Fibroblast of upper back skin (primary cell): ENCODE measurements at places on chromosomes 1 and 21.

DNA sequence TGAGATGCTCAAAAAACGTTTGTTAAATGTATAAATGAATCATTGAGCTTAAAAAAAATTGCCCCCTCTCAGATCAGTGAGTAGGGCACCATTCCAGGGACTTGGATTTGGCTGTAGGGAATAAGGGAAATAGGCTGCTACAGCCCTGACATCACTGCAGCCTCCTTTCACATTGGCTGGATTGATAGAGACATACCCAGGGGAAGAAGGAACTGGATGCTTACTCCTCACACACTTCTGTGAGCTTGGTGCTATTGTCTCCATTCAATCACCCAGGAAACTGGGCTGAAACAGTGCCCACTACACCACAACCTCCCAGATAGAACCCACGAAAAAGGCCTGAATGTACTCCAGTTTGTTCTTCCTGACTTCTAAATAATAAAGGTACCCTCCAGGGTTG is 87.2 kb downstream of the TGFBR3 start:
- no peak for DNase-seq

DNA sequence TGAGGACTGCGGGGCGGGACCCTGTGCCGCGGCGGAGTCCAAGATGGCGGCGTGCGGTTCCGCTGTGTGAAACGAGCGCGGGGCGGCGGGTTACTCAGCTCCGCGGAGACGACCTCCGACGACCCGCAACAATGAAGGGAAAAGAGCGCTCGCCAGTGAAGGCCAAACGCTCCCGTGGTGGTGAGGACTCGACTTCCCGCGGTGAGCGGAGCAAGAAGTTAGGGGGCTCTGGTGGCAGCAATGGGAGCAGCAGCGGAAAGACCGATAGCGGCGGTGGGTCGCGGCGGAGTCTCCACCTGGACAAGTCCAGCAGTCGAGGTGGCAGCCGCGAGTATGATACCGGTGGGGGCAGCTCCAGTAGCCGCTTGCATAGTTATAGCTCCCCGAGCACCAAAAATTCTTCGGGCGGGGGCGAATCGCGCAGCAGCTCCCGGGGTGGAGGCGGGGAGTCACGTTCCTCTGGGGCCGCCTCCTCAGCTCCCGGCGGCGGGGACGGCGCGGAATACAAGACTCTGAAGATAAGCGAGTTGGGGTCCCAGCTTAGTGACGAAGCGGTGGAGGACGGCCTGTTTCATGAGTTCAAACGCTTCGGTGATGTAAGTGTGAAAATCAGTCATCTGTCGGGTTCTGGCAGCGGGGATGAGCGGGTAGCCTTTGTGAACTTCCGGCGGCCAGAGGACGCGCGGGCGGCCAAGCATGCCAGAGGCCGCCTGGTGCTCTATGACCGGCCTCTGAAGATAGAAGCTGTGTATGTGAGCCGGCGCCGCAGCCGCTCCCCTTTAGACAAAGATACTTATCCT is 430 bp downstream of the RBM15 start:
- no peak for DNase-seq

GRCh38 chr1:10242811-10243210 is 32.4 kb downstream of the KIF1B start:
- DNase-seq, result no peak

- DNase-seq, result no peak
Measured at GRCh38 chr1:21899987-21900386, 37.1 kb downstream of the HSPG2 start.

DNA sequence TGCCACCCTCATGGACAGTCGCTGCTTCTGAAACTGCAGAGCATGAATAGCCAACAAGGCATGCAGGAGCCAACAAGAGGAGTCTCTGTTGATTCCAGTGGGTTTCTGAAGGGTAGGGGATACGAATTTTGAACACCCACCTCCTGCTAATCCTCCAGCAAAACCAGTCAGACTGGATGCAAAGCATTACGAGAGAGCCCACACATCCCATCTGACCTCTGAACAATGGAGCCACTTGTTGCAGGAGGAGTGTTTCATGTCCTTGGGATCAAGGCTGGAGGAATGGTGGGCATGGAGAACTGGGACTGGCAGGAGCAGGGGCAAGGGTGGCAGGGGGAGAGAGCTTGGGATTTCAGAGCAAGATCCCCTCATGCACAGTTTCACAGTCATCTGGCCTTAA is 1.6 kb downstream of the VTCN1 start:
- DNase-seq, result no peak

DNA sequence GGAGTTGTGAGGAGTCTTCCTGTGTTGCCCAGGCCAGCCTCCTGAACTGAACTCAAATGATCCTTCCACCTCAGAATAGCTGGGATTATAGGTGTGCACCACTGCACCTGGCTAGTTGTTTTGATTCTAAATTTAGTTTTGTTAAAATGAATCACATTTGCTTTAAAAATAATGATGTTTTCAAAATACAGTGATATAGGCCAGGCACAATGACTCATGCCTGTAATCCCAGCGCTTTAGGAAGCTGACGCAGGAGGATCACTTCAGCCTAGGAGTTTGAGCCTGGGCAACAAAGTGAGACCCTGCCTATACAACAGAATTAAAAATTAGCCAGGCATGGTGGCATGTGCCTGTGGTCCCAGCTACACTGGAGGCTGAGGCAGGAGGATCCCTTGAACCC is 24.3 kb downstream of the RTCA start:
- DNase-seq, result no peak

GRCh38 chr1:202202500-202203168 is 9.0 kb downstream of the LGR6 start:
- no peak for DNase-seq

GRCh38 chr1:226684026-226684425 is 55.1 kb downstream of the ITPKB start:
- DNase-seq, result no peak

- DNase-seq, result no peak
Measured at GRCh38 chr21:41759926-41760325, 6.9 kb downstream of the RIPK4 start.

DNA sequence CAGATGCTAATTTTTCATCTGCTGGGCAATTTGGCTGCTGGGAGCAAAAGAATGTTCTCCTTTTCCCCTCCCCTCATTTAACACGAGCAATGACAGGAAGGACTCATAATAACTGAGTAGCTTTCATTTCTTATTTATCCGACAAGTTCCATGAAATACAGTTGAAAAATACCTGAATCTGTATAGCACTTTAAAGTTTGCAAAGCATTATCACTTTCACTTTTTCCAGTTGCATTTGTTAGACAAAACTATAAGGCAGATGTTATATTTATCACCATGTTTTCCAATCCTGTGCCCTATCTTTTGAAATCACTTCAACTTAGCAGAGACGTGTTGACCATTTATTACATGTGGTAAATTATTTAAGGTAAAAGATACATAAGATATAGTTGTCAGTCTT is 350.6 kb upstream of the SGIP1 start:
- DNase-seq, result no peak
